Fibroblast of mammary gland (primary cell): ENCODE measurements at places on chromosomes 7 and 10.

DNA sequence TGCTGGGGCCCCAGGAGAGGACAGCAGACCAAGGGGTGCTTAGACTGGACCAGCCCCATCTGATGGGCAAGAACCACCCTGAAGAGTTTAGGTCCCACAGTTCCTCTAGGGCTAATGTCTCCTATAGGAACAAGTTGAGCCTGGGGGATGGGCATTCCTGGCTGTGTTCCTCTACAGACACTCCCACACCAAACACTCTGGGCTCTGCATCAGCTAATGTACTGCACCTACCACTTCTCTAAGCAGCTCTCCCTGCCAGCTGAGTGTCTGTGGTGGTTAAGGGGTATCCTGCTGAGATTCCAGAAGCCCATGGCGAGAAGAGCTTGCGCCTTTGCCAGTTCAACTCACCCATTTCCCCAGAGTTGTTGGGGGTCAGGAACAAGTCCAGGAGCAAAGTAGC is 284.1 kb upstream of the CSTF2T start:
- DNase-seq: no peak

GRCh38 chr7:75629044-75629443 is 109.7 kb downstream of the HIP1 start:
- DNase-seq: no peak

- no peak for DNase-seq
These were observed 1.3 kb upstream of the GET4 start for GRCh38 chr7:875051-875450.

- DNase-seq: no peak
These were observed 14.7 kb downstream of the SEC24C start for GRCh38 chr10:73758704-73759511.

DNA sequence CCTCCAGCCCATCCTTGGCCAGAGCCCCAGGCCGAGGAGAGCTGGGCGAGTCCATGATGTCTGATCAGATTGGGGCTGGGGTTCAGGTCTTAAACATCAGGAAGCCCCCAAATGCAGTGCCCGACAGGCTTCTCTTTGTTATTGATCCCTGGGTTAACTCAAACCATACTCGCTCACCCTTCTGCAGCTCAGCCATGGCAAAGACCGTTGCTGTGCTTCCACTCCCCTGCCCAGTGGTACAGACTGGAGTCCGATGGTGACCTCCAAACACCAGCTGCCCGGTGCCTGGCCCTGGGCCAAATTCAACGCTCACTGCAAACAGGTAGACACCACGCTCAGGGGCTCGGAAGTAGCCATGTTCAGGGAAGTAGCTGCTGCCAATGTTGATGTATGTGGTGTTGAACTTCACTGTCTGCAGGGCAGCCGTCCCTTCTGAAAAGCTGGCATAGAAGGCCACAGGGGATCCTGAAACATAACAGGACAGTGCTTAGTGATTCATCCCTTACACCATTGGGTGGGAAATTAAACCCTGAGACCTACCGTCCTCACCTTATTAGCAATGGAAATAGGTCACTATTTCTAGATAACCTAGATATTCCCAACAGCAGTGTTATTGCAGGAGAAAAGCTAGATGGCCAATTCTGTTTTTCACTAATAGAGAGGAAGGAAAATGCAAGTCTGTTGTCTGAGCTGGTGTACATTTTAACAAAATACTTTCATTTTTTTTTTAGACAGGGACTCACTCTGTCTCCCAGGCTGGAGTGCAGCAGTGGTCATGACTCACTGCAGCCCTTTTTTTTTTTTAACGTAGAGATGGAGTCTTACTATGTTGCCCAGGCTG is 20.5 kb downstream of the MMRN2 start:
- peak; percentile 60 for DNase-seq

DNA sequence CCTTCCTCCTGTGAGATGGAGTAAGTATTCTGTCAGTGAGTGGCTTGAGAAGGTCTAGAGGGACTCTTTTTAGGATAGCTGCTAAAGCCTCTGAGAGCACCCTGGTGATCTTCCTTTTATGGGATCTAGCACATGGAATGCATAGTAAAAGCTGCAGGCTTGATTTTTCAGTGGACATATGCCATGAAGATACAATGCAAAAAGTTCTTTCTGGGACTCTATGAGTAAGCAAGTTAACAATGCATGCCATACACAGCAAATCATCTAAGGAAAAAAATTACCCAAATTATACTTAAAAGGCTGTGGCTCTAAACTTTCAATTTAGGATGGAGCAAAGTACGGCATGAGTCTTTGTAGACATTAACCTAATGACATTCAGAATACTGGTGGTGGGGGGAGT is 154.5 kb downstream of the SGMS1 start:
- DNase-seq: peak; percentile 17

DNA sequence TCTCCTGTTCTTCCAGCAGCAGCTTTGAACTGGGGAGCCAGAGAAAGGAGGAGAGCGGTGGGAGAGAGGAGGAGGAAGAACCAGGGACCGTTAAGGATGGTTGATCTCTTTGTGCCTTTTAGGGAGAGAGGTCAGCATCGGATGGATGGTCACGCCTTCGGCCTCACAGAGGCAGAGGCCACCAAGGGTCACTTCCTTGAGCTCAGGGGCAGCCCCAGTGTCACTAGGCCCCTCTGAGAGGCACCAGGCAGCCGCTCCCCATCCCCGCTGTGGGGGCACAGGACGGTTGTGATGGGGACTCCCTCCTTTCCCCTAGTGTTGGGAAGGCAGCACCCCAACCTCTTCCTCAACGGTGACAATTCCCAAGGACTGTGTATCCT is 121.4 kb downstream of the DNAJB6 start:
- DNase-seq: no peak

DNA sequence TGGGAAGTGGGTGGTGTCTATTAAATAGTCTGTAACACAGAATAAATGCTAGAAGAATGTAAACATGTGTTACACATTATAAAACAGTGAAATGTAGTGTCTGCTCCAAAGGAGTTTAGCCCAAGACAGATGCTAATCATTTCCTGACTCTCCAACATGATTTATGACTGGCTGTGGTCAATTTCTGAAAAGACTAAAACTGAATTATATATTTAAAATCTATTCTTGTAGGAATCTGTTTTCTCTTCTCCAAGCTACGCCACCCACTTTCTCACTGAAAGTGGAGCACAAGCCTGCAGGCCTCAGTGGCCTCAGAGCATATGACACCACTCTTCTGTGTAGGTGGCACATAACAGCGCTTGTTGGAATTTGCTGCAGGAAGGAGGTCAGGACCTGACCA is 44.4 kb downstream of the CTTNBP2 start:
- DNase-seq: peak; percentile 25

DNA sequence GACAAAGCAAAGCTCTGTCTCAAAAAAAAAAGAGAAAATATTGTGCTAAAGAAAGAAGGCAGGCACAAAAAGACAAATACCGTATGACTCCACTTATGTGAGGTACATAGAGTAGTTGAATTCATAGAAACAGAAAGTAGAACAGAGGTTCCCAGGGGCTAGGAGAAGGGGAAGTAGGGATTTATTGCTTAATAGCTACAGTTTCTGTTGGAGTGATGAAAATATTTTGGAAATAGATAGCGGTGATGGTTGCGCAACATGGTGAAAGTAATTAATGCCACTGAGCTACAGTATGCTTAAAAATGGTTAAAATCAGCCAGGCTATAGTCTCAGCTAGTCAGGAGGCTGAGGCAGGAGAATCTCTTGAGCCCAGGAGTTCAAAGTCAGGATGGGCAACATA is 18.5 kb upstream of the NPFFR1 start:
- DNase-seq: peak; percentile 84

- DNase-seq: no peak
These were observed 25.6 kb downstream of the VSTM4 start for GRCh38 chr10:49089557-49090188.

GRCh38 chr7:30750683-30751650 is 968 bp upstream of the INMT start:
- peak; percentile 95 for DNase-seq

GRCh38 chr10:8489232-8489631 is 434.7 kb downstream of the GATA3 start:
- no peak for DNase-seq

DNA sequence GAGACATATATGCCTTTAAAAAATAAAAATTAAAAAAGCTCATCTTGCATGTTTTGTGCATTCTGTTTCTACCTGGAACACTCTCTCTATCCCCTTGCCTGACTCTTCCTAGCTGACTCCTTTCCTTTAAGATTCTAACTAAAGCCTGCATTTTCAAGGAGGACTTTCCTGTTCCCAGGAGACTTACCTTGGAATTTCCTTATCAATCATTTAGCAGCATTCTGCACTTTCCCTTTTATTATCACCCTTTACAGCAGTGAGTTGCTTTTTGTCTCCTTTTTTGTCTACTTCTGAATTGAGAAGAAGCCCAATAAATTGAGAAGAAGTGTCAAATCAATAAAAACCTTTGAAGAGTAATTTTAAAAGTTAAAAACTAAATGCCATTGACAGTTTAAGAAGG is 142.2 kb upstream of the TMEM196 start:
- no peak for DNase-seq

GRCh38 chr7:102073931-102074880 is 212.5 kb upstream of the SH2B2 start:
- no peak for DNase-seq

GRCh38 chr10:1206601-1207000 is 150.4 kb downstream of the WDR37 start:
- DNase-seq: no peak

GRCh38 chr7:28272461-28272877 is 91.9 kb upstream of the JAZF1 start:
- peak; percentile 69 for DNase-seq

DNA sequence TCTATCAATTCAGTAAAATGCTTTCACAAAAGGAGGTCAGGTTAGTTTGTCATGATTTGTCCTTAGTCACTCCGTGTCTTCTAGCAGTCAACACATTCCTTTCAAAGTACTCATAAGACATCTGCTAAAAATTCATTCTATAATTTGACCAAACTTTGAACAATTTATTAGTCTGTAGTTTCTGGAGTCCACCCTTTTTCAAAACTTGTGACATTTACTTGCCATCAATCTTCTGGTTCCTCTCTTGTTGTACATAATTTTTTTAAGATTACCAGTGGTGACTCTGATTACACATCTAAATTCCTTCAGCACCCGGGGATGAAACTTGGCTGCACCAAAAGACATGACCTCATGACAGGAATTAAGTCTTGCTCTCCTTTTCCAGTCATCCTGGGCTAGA is 130.1 kb downstream of the NEBL start:
- peak; percentile 81 for DNase-seq

GRCh38 chr7:106767498-106768323 is 97.4 kb upstream of the PIK3CG start:
- DNase-seq: peak; percentile 52

DNA sequence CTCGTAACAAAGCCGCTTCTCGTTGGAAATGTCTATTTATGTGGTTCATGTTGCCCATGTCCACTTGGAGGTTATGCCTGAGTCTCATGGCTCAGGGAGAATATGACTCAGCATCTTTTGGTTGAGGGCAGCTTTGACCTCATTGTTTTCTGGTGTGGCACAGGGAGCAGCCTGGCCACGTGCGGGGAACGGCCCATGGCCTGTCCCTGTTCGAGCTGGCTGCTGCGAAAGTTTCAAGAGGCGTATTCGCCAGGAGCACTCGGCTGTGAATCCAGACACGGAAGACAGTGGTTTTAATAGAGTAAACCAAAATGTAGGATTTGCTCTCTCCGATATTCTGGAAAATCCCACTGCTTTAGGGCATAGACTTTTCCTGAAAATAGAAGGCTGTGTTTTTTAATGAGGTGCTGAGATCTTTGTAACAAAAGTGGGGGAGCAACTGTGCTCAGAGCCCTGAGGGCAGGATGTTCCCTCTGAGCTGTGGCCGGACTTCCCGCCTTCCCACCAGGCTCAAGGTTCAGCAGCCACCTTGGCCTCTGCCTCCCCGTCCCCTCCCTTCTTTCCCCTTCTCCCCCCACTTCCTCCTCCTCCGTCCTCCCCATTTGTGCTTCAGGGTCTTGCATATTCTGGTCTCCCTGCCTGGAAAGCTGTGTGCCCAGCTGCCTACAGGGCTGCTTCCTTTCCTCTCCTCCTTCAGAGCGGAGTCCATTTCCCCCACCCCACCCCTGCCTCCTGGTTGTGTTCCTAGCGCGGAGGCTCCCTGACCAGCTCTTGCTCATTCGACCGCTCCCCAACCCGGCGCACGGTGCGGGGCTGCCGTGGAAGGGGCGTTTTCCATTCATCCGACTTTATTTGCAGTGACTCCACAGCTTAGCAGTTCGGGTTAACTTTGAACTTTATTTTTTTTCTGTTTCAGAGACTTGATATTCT is 642.0 kb downstream of the SDK1 start:
- no peak for DNase-seq

DNA sequence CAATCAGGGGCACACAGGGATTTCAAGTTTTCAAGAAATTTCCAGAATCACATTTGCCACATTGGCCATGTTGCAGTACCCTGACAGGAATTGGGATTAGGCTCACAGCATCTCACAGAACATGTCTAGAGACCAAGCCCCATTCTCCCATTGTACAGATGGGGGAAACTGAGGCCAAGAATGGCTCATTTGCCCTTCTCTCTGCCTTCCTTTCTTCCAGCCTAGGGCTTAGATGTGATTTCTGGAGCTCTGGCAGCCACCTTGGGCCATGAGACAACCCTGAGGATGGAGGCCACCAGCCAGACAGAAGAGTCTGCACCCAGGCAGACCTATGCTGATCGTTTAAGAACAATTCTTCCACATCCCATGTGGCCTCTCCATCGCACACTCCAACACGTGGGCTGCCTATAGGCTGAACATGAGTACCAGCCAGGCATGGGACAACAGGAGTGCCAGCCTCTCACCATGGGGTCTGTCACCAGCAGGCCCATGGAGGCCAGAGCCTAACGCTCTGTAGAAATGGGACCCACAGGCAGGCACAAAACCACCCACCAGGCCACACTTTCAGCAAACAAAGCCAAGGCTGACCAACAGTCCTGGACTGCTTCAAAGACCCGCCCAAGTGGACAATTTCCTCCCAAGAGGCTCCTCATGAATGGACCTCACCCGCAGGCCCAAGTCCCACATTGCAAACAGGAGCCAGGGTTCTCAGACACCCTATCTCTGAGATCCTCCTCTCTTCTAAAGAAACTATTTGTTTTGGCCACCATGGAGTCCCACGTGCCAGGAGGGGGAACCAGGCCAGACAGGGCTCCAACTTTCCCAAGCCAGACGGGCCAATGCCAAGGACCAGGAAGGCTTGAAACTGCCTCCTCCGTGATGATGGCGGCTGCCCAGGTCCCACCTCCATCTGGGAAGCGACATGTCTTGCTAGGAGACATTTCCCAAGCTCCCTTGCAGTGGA is 20.7 kb downstream of the PDGFA start:
- no peak for DNase-seq

- no peak for DNase-seq
These were observed 263.6 kb downstream of the SKIDA1 start for GRCh38 chr10:21261842-21262294.

DNA sequence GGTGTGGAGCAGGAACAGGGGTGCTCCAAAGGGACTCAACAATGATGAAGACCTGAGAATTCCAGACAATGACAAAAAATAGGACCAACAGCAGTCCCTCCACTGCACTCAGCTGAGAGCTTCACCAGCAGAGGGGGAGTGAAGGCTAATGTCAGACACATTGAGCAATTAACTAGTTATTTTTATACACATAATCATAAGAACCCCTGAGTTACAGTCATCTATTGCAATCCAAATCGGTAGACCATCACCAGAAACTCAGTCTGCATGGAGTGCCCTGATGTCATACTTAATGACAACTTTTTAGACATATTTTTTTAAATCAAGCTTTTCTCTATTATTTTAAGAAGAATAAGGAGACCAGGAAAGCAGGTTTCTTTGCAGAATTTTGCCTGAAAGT is 30.6 kb upstream of the IKZF1 start:
- no peak for DNase-seq
